ENCODE measurements at places on chromosomes 5 and 9.

- DNase-seq, result no peak
These were observed 131.5 kb downstream of the ADAMTS19 start for GRCh38 chr5:129591508-129592160.

GRCh38 chr9:131138676-131139075 is 13.3 kb downstream of the NUP214 start:
- DNase-seq, result no peak

DNA sequence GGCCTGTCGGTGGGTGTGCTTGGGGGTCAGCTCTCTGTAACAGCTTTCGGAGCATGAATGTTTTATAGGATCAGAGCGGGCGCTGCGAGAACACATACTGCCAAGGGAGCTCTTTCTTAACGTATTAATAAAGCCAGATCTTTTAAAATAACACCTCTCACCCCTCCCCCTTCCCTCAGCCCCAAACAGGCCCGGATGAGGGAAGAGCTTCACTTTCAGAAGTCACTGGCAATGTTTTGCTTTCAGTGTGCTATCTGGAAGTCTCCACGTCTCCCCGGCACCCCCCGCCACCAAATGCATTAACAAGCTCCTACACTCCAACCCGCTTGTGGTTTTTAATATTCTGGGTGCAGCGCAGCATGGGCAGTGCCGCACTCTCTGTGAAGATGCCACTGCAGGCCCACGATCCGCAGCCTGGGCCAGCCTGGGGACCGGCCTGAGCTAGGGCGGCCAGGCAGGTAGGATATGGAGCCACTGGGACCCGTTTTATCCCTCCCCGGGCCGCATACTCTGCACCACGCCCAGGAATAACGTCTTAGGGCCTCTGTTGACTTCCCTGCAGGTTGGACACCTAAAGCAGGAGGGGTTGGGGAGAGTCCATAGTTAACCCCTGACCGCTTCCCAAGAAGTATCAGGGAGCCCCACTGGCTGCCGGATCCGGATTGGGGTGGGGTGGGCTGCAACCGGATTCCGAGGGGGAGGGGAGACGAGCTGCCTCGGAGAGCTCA is 12.6 kb downstream of the NR2F1 start:
- DNase-seq, result no peak

- no peak for DNase-seq
These were observed 46.6 kb downstream of the ANGPTL2 start for GRCh38 chr9:127075624-127076372.

- no peak for DNase-seq
These were observed 37.8 kb downstream of the RABGAP1 start for GRCh38 chr9:122978601-122979000.

GRCh38 chr5:163379298-163380155 is 57.9 kb upstream of the CCNG1 start:
- peak; percentile 46 for DNase-seq

GRCh38 chr9:72188232-72188631 is 39.0 kb downstream of the GDA start:
- DNase-seq, result no peak

DNA sequence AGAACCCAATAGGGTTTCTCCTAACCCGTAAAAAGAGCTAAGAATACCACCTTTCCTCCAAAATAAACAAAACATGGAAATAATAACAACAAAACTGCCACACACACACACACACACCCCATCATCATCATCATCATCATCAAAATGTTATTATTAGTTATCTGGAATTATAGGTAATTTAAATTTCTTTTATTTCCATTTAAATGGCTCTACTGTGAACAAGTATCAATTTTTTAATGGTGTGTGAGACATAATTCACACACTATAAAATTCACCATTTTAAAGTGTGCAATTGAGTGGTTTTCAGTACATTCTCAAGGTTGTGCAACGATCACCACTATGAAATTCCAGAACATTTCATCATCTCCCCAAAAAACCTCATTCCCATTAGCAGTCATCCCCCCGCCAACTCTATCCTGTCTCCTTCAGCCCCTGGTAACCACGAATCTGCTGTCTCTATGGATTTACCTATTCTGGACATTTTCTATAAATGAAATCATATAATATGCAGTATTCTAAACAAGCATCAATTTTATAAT is 172.7 kb downstream of the ROR2 start:
- no peak for DNase-seq

DNA sequence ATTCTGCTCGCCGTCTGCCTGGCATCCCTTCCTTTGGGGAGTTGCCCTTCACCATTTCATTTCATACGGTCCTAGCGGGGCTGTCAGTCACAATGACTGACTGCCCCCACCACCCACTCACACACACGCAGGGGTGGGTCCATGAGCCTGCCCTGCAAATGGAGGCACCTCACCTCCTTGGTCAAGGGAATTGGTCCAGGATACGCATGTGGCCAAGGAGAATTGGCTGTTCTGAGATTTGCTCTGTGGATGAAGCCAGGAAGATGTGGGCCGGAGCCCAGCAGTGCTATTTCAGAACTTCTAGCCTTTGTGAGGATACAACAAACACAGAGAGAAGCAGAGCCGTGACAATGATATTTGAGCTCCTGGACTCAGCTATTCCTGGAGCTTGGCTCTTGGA is 17.0 kb downstream of the C1QTNF2 start:
- no peak for DNase-seq

- DNase-seq, result no peak
These were observed 38.5 kb downstream of the DDX31 start for GRCh38 chr9:132631280-132631679.

DNA sequence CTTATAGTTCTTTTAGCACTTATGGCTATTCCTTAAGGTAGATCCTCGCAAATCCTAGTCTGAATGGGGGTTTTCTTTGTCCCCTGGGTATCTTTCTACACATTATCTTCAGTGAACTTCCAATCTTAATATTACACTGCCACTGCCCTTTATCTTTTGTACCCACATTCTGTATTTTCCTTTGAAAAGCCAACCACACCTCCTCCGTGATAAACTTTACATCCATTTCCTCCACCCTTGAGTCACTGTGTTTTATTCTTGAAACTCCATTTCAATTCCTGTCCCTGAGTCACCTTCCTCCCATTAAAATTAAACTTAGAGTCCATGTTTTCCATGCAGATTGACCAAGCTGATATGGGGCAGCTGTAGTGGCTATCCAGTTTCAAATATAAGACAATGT is 43.2 kb upstream of the RICTOR start:
- DNase-seq, result no peak

DNA sequence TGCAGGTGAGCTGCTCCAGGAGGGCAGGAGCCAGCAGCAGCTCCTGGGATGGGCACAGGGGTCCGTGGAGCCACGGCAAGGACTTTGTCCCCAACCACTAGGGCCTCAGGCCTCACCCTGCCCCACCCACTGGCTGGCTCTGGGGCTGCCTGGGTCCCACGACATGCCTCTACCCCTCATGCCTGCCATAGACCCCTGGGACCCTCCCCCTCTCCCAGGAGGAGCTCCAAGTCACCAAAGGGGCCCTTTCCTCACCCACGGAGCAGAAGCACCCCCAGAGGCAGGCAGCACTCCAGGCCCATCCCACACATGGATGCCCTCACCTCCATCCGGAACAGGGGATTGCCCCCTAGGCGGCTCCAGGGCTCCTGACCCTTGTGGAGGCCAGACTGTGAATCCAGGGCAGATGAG is 6.5 kb downstream of the ABCA2 start:
- no peak for DNase-seq

GRCh38 chr5:74248576-74248975 is 392.0 kb downstream of the ENC1 start:
- no peak for DNase-seq

DNA sequence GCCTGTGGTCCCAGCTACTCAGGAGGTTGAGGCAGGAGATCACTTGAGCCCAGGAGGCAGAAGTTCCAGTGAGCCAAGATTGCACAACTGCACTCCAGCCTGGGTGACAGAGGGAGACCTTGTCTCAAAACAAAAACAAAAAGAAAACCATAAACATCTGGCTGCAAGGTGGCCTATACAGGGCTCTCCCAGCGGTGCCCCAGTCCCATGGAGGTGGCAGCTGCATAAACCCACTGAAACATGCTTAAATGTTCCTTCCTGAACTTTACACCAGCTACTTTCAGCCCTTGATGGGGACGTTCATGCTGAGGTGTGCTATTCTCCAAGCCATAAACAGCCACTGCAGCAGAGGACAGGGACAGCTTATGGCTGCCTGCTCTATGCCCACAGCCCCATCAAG is 35.6 kb downstream of the DROSHA start:
- no peak for DNase-seq

DNA sequence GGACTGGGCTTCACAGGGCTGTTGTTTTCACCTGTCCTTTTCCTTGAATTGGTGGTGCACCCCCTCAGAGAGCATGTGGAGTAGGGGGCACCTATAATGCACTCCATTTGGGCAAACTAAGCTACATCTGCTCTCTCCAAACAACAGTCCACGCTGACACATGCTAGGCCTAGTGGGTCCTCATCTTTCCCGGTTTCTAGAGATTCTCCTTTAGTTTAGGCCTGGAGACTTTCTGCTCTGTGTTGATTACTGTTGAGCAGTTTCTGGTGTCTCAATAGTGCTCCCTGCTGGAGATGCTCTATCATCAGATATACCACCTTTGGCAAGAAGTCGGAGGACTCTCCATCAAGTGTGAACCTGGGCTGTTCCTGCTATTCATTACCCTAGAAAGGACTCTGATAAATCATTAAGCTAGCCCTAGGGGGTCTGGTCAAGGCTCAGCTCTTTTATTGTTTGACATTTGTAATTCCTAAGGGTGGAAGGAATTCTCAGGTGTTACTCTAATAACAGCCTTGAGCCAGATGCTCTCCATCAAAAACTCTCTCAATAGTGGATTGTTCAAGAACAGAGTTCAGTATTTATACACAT is 64.0 kb upstream of the FYB1 start:
- DNase-seq, result peak; percentile 88

DNA sequence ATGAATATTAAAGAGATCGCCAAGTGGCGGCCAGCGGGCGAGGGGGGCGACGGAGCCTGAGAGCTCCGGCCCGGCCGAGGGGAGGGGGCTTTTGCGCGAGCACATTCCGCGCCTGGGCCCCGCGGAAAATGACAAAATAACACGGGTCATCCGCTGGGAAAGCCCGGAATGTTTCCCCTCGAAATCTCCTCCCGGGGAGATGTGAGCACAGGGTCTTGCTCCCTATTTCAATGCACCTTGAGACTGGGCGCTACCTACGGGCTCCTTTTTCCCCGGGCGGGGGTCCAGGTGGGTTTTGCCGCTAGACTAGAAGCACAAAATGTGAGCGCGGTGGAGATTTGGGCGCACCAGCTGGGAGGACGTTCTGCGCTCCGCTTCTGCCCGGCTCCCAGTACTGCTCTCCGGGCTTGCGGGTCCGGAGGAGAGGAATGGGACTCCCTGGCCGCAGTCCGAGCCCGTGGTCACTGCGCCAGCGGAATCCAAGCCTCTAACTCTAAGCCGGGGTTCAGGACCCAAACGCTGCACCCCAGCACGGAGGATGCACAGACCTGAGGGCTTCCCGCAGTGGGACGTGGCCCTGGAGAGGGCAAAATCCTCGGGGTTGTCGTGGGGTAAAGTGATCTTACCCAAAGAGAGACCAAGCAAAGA is 2.8 kb upstream of the PRDM12 start:
- DNase-seq, result no peak

- DNase-seq, result no peak
These were observed 756 bp downstream of the VAV2 start for GRCh38 chr9:133991214-133991921.

GRCh38 chr5:122458278-122458872 is 146.3 kb downstream of the SNCAIP start:
- no peak for DNase-seq

- no peak for DNase-seq
These were observed 268.1 kb downstream of the NTRK2 start for GRCh38 chr9:84937581-84937980.

- DNase-seq, result peak; percentile 87
These were observed 41.3 kb downstream of the UGCG start for GRCh38 chr9:111937781-111938426.

DNA sequence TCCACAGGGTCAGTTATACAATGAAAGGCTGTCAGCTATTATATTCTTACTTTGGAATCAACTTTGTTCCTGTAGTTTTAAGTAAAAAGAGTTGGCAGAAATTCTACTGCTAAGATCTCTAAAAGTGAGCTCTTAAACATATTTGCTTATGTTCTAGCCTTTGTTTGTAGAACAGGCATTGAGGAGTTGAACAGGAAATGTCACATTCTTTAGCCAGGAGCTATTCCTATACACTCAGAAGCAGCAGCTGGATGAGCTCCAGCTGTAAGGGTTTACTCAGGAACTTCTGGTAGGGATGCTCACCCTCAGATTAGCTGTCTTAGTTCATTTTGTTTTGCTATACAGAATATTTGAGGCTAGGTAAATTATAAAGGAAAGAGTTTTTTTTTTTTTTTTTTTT is 22.4 kb upstream of the SPINK14 start:
- no peak for DNase-seq

- peak; percentile 10 for DNase-seq
These were observed 482.9 kb downstream of the AGTPBP1 start for GRCh38 chr9:85258823-85259370.

DNA sequence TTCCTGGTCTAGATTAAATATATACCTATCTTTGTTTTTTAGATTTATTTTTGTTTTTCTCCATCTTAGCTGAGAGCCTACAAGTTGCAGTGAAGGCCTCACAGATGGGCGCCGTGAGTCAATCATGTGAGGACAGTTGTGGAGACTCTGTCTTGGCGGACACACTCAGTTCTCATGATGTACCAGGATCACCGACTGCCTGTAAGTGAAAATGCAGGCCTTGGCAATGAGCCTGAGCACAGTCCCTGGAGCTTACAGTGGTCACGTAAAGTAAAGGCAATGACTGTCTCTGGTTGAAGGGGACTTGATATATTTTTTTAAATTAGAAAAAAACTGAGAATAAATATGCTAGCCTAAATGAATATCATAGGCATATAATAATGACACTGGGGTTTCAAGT is 271.9 kb downstream of the ARHGEF28 start:
- no peak for DNase-seq

GRCh38 chr9:85439791-85440190 is 302.0 kb downstream of the AGTPBP1 start:
- no peak for DNase-seq

DNA sequence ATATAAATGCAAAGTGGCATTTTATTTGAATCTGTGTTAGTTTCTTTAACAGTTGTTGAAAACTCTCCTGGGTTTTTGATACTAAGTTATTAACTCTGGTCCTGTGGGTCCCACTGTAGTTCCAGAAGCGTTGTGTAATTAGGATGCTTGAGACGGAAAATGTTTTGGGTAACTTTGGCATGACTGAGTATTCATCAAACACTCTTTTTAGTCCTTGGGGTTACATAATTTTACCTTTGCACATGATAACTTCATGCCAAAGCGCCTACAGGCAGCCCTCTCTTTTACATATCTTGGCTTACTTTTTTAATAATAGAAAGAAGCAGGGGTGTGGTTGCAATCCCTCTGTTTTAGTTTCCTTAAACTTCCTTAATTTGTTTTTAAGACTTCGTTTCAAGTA is 12.2 kb downstream of the CSNK1G3 start:
- no peak for DNase-seq

- DNase-seq, result no peak
These were observed 94.6 kb downstream of the PHF2 start for GRCh38 chr9:93671020-93671338.

DNA sequence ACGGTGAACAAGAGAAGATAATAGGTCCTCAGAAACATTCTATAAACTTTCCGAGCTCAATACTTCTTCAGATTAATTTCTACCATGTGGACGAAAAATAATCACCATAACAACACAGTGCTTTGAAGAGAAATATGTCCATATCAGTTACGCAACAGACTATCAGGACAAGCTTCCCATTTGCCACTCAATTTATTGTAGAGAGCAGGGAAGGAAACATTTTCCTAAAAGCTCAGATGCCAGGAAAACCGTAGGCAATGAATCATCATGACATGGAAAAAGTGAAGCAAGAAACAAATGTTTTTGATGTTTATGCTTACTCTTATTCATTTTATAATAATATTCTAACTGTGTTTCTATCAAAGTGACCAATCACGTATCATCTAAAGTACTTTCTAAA is 87.6 kb downstream of the S1PR3 start:
- DNase-seq, result no peak
